ENCODE measurements at places on chromosomes 16 and 17. TPM values are rescaled to one million over a fixed set of nuclear protein-coding genes. Genes with fewer than 3 reads are reported as not detected.

DNAAF1 gene
- total RNA-seq, result not detected

GJD3 gene
- total RNA-seq, result not detected

KIF2B gene
- total RNA-seq, result not detected

CEP112 gene
- 6.5 TPM for total RNA-seq

INCA1 gene
- not detected for total RNA-seq

PLXDC1 gene
- total RNA-seq, result 0.10 TPM
